ENCODE measurements at places on chromosomes 12 and 14.

GRCh38 chr12:105120551-105120950, 13.0 kb downstream of the WASHC4 start:
- no peak for DNase-seq

DNA sequence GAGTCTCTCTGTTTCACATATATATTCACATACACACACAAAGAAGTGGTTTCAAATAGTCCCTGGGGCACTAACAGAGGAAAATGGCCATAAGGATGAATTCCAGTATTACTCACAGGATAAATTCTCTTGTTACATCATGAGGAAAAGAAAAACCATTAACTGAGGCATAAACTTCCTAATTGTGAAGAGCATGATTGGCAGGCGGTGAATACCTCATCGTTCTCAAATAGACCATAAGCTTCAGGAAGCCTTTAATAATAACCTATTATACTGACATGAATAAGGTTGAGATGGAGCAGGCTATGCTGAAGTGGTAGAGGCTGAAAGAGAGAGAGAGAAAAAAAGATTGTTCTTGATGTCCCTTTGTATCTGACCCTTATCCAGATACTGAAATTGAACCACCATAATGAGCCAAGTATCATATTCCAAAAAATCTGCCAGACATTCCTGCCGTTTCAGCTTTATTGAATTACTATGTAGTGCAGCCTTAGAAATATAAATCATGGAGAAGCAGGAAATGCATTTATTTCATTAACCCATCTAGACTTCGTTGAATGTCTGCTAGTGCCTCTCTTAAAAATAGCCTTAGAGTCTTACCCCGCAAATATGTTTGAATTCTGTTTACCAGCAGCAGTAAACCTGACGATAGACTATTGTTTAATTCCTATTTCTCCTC, 86.8 kb downstream of the NUAK1 start:
- no peak for DNase-seq

- DNase-seq: no peak
Observed at GRCh38 chr12:49160399-49160798, 28.5 kb downstream of the TUBA1A start.

- DNase-seq: no peak
Observed at GRCh38 chr12:51621156-51621922, 30.3 kb downstream of the SCN8A start.

DNA sequence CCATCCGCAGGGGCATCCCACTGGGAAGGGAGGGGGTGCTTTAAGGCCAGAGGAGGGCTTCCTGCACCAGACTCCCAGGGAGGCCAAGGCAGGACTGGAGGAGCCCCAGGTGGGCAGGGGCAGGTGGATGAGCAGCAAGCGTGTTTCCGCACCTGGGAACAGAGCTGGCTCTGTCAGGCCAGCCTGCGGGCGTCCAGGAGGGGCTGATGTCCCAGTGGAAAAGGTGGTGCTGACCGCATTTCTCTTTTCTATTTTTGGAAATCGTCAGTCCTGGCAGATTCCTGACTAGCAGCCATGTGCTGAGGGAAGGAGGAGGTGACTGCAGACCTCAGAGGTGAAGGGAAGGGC, 27.2 kb downstream of the CHGA start:
- DNase-seq: no peak

GRCh38 chr14:55383541-55384140, 28.0 kb downstream of the ATG14 start:
- no peak for DNase-seq

- DNase-seq: no peak
Observed at GRCh38 chr12:78759367-78759766, 105.2 kb upstream of the SYT1 start.

GRCh38 chr14:53458368-53458814, 305.3 kb upstream of the DDHD1 start:
- DNase-seq: no peak

- DNase-seq: no peak
Observed at GRCh38 chr14:82230748-82231147, 697.1 kb upstream of the SEL1L start.

DNA sequence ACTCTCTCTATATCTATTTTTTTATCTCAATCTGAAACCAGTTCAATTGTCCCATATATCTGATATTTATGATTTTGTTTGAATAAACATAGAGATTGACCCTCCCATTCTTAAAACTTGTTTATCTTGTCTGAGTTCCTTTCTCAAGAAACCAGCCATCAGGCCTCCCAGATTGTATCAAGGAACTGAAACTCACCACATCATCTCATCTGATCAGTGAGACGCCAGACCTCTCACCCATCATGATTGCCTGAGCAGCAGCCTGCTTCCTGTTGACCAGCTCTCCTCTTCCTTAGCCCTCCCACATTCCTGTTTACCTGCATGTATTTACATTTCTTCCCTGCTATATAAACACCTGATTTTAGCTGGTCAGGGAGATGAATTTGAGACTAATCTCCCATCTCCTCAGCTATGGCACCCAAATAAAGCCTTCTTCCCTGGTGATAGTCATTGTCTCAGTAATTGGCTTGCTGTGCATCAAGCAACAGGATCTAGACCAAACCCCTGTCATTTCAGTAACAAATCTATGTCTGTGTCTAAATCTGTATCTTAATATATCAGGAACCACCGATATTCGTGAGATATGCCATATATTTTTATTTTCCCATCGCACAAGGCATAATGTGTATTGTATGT, 323.6 kb downstream of the TMTC2 start:
- no peak for DNase-seq

- no peak for DNase-seq
Observed at GRCh38 chr12:107361970-107362369, 268.6 kb upstream of the CRY1 start.

DNA sequence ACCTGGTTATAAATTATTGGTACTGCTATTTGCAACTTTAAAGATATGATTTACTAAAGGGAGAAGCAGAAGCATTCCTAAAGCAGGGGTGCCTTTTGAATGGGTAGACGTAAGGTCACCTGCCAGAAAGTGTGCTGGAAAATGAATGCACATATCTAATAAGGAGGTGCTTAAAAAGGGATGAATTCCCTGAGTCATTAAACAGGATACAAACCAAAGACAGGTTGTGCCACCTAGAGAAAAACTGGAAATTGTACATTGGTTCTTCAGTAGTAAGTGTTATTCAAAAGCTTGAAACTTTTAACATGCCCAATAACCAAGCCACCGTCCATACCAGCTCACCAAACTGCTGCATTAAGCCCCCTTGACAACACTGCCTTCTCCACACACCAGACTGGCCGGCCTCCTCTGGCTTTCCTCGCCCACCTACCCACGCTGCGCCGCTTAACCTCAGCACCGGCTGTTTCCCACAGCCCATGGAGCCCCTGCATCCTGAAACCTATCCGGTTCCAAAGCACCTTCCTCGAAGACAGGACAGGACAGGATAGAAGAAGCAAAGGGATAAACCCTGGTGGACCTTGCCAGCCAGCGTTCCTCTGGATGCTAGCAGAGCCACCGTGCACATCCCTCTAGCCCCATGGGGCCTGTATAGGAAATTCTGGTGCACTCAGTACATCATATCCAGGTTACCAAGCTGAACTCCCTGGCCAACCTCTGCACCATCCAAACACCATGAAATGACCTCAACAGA, 201.5 kb upstream of the CAND1 start:
- no peak for DNase-seq

All from occipital lobe (tissue), 3 donors.